ENCODE measurements at places on chromosomes 2 and 18.
A peak's percentile ranks its signal among the peaks of the same experiment; 100 is the strongest.

DNA sequence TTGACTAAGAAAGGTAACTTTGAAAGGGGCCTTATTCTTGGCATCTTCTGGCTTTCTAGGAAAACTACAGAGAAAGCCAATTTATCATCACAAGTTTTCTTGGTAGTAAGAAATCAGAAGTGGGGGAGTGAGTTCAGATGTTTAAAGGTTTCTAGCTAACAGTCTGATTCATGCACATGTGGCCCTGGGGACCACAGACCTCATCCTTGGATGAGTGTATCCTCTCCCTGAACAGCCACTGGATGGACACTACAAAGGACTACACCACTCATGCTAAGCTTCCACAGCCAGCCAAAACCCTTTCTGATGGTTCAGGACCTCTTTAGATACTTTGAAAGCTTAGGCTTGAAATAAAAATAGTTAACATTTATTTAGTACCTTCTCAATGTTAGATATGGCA, 218.3 kb upstream of the STK17B start:
- DNase-seq: no peak

DNA sequence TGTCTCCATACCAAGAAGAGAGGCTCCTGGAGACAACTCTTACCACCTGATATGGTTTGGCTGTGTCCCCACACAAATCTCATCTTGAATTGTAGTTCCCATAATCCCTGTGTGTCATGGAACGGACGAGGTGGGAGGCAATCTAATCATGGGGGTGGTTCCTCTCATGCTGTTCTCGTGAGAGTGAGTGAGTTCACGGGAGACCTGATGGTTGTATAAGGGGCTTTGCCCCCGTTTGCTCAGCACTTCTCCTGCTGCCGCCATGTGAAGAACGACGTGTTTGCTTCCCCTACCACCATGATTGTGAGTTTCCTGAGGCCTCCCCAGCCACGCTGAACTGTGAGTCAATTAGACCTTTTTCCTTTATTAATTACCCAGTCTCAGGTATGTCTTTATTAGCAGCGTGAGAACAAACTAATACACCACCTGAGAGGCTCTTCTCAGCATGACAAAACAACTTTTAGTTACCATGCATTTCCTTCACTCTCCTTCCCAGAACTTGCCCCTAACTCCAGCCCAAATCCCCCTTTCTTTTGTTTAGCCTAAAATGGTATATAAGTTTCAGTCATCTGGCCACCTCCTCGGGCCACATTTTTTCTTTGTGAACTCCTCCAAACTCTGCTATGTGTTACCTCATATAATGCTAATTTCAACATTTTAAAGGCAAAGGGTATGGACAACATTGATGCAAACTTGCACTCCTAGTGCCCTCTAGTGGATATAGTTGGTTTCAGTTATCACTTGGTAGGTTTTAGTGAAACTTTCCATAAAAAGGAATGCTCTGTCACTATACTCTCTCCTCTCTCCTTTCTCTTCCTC, 58.6 kb upstream of the SLC25A52 start:
- DNase-seq: no peak

GRCh38 chr2:4762951-4763376, 929.2 kb upstream of the SOX11 start:
- no peak for DNase-seq

- no peak for DNase-seq
These were observed 178.6 kb downstream of the ZBTB7C start for GRCh38 chr18:48230467-48231113.

- no peak for DNase-seq
These were observed 9.4 kb upstream of the PSD4 start for GRCh38 chr2:113164215-113164929.

GRCh38 chr18:78896111-78896905, 83.3 kb upstream of the SALL3 start:
- DNase-seq: no peak

GRCh38 chr18:48254077-48254602, 155.0 kb downstream of the ZBTB7C start:
- DNase-seq: no peak

GRCh38 chr2:164868563-164869419, 27.2 kb upstream of the COBLL1 start:
- no peak for DNase-seq

DNA sequence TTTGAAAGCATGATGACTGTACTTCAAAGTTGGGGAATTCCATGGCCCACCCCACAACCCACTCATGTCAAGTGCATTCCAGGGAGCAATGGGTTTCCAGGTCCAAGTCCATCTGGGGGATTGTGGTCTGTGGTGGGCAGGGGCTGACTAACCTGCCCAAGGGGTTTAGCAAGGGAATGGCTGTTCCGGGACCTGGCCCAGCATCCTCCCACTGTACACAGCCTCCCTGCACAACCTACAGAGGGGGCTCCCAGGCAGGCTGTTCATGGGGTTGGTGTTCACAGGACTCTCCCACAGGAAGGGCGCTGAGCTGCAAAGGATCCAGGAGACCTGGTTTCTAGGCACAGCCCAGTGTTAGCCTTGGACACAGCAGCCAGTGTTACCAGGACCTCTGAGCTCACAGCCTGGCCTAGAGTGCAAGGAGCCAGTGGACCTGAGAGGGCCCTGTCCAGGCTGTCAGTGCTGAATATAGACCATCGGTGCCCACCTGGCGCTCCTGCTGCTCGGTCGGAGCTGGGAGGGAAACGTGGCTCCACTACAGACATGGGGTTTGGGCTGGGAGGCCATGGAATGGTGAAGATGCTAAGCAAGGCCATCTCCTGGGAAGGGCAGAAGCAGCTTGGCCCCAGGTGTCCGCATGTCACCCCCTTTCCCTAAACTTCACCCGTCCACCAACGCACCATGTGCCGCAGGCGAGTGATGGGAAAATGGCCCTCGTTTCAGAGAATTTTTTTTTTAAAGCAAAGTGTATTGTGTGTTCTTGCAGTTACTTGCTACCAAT, 317.2 kb downstream of the GBX2 start:
- DNase-seq: no peak

DNA sequence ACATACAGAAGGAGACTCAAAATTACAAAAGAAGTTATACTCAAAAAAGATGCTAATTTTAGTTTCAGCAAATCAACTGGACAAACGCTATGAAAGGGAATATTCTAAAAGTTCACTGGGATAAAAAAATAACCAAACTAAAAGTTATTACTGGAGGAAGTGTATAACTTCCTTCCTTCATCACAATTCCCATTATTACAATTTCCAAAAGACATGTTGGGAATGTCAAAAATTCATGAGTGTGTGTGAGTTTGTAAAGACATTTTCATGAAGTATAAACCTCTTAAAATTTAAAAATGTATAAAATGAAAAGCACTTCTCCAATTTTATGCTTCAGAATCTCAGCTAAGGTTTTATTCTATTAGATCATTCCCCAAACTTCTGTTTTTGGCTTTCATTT, 67.8 kb downstream of the MERTK start:
- no peak for DNase-seq

GRCh38 chr2:7730449-7730848, 813.2 kb downstream of the RNF144A start:
- no peak for DNase-seq

- peak; percentile 50 for DNase-seq
These were observed 120.5 kb downstream of the ZFP36L2 start for GRCh38 chr2:43105586-43106558.

DNA sequence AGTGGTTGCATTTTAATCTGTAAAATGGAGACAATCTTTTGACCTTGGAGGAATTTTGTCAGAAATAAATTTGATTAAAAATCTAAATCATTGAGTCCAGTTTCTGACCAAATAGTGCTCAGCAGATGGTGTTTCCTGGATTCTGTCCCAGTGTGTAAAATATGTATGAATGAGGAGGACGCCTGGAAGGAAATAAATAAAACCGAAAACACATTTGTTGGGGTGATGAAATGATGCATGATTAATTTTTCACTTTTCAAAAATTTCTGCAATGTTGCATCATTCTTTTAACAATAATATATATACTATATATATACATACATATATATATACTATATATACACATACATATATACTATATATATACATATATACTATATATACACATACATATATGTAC, 261.1 kb upstream of the TRIB2 start:
- no peak for DNase-seq

GRCh38 chr18:55833543-55833942, 245.6 kb upstream of the TCF4 start:
- DNase-seq: no peak

GRCh38 chr18:26963292-26963691, 97.8 kb upstream of the AQP4 start:
- DNase-seq: no peak

DNA sequence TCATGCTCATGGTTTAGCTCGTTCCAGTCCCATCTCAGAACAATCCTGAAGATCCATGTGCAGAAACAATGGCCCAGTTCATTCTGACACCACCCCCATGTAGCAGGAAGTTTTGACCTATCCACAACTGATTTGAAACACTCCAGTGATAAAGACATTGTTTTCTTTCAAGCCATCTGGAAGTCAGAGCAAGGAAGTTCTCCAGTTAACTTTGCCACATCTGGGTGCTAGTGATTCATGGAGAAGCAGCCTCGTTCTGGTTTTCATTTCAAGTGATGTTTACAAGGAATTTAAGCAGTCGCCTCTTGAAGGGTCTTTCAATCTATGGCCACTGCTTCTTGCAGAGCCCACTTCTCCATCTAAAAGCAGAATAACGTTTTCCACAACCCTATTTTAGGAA, 36.6 kb upstream of the TWIST2 start:
- no peak for DNase-seq

- DNase-seq: no peak
These were observed 2.3 kb downstream of the SFXN5 start for GRCh38 chr2:73069041-73069854.

DNA sequence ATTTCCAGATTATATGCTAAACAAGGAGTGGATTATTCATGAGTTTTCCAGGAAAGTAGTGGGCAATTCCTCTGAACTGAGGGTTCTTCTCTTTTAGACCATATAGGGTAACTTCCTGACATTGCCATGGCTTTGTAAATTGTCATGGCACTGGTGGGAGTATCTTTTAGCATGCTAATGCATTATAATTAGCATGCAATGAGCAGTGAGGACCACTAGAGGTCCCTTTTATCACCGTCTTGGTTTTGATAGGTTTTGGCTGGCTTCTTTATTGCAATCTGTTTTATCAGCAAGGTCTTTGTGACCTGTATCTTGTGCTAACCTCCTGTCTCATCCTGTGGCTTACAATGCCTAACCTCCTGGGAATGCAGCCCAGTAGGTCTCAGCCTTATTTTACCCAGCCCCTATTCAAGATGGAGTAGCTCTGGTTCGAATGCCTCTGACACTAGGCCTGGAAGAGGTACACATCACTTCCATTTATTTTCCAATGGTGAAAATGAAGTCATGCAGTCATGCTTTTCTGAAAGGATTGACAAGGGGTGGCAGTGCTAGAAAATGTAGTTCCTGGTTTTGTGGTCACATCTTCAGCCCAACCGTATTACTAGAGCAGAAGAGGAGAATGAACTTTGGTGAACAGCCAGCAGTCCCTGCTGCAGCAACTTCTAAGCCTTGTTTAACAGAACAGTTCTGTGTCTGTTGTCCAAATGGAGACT, 26.6 kb upstream of the ITGA4 start:
- no peak for DNase-seq

DNA sequence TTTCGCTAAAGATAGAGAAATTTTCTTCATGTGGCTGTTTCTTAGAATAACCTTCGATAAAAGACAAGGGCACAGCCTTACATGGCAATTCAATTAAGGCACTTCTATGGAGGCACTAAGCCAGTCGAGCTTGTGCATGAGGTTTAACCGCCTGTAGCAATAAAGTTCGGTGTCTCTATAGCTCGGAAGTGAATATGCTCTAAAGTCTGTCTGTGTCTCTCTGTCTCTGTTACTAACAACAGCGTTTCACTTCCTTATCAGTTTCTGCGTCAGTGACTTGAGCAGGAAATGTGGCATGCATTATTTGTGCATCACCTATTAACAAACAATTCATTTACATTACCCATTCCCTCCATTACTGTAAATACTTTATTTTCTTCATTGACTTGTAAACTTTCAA, 365.1 kb upstream of the NETO1 start:
- DNase-seq: no peak

DNA sequence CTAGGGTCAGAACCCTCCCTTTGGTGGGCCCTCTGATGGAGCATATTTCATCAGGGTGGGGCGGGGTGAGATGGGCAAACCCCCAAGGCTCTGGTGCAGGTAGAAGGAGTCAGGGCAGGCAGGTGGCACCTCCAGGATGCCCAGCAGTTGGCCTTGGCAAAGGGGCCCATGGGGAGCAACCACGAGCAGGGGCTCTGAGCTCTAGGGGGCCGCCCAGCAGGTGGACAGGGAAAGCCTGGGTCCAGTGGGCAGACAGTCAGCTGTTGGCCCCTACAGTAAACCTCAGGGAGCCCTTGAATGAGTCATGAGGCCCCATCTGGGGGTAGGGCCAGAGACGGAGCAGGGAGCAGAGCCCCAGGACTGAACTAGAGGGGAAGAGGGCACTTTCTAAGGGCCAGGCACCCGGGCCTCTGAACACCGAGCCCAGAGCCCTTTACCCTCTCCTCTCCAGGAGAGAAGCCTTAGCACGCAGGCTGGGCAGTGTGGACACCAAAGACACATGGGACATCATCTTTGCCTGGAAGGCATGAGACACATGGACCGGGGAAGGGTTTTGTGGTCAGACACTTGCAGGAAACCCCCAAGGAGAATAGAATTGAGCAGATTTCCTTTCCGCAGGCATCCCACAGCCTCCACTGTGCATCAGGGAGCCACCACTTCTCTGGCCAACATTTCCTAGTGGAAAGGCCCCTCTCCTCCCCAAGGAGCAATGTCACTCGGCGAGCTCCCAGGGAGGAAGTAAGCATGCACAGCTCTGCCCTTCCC, 257.3 kb downstream of the GLI2 start:
- DNase-seq: no peak

- DNase-seq: no peak
These were observed 90.6 kb upstream of the LDAH start for GRCh38 chr2:20913491-20913890.

DNA sequence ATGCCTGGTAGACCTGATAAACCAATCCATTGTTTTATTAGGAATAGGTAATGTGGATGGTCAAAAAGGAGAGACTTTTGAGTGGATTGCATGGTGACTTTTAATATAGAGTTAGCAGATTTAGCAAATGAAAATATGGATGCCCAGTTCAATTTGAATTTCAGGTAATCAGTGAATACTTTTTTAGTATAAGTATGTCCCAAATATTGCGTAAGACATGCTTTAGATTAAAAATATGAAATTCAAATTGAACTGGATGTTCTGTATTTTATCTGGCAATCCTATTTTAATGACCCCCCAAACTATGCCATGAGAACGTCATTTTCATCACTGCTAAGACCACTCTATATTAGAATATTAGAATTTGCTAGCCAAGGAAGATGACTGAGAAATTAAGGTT, 30.3 kb upstream of the TNP1 start:
- DNase-seq: no peak

DNA sequence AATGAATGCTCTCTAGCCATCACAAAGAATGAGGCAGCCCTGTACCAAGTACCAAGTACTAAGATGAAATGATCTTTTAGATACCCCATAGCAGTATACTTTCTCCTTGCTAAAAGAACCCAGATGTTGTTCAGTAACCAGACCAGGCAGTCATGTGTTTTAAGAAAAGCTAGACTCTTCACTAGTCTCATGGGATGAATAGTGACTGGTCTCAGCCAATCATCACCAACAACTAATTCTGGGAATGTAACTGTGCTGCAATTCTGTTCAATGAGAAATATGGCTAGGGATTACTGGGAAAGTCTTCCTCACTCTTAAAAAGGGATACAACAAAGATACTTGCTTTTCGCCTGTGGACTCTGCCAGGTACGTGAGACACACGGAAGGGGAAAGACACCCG, 29.5 kb downstream of the MBOAT2 start:
- no peak for DNase-seq

Measured in C1 segment of cervical spinal cord (tissue), 14 donors.